ENCODE measurements at places on chromosomes 3 and 15.

- no peak for DNase-seq
Measured at GRCh38 chr15:94792196-94792595, 560.8 kb downstream of the MCTP2 start.

DNA sequence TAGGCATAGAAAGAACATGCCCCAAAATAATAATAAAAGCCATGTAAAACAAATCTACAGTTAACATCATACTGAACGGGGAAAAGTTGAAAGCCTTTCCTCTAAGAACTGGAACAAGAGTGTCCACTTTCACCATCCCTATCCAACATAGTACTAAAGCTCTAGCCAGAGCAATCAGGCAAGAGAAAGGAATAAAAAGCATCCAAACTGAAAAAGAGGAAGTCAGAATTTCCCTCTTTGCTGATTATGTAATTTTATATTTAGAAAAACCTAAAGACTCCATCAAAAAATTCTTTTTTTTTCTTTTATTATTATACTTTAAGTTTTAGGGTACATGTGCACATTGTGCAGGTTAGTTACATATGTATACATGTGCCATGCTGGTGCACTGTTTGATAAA, 661.6 kb upstream of the CBLB start:
- DNase-seq: no peak

DNA sequence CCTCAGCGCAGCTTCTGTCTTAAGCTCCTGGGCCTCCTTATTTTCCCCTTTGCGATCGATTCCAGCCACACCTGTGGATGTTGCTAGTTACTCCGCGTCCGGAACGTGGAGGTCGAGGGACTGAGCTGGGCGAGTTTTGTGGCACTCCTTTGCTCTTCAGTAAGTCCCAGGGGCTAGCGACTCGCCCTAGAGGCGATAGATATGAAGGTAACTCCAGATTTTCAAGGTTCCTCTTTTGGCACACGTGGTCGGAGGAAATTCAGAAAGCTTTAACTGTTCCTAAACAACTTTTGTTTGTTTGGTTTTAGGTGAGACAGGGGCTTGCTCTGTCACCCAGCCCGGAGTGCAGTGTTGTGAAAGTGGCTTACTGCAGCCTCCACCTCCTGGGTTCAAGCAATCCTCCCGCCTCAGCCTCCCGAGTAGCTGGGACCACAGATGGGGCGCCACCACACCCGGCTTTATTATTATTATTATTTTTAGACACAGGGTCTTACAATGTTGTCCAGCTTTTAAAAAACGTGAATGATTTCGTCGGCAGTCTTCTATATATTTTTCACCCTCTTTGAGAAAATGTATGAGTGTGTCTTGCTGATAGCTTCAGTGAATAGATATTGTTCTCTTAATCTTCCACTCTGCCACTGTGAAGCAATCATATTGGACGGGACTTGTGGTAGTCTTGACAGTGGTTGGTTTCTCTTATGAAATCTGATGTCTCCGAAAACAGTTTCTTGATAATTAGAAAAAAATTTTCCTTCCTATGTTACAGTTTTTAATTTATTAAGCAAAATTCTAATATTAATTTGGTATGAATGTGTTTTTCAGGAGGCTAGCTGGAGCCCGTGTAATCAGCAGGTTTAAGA, 785 bp downstream of the MFSD1 start:
- DNase-seq: no peak

- DNase-seq: no peak
Measured at GRCh38 chr3:119632216-119632615, 28.2 kb downstream of the POPDC2 start.

GRCh38 chr3:23304424-23304823, 101.3 kb downstream of the UBE2E2 start:
- DNase-seq: no peak

GRCh38 chr3:9088441-9089353, 125.4 kb upstream of the RAD18 start:
- no peak for DNase-seq

All from stimulated activated CD8-positive, alpha-beta memory T cell treated with anti-CD3 and anti-CD28 coated beads, Interleukin-4, amount 100 ng/mL, for 1 hour (primary cell).